Stimulated activated naive CD4-positive, alpha-beta T cell (primary cell): ENCODE measurements at places on chromosomes 13 and 19.

DNA sequence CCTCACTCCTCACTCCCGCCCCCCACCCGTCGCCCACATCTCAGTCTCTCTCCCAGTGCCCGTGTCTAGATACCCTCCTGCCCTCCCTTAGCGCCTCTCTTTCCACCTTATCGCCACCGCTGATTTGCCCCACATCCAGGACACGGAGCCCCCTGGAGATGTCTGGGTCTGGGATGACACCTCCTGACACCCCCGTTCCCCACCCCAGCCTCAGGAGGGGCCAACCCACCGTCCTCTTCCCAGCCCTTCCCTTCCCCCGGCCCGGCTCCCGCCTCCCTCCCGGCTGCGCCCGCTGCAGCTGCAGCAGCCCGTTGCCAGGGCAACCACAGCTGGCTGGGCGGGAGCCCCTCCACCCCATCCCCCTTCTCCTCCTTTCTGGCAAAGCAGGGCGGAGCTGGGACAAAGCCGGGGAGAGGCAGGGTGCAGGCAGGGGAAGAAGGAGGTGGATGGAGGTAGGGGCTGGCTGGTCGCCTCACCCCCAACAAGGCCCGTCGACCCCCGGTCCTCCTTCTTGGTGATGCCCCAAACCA lies 13.5 kb downstream of the DPF1 start:
- DNase-seq: no peak

DNA sequence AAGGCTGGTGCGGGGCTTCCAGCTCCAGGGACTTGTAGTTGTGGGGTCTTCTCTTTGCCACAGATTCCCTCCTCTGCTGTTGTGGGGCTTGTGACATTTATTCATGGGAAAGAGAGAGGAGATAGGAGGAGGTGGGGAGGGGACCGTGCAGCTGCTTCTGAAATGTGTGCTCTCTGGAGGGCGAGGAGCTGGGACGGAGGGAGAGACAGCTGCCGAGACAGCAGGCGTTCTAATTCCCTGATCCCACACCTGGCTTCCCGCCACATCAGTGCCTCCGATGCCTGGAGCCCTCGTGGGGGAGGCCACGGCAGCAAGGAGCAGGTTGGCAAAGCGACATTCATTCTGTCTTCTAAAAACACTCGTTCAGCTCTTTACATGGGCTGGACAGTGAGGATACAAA lies 164.4 kb downstream of the USP12 start:
- DNase-seq: no peak

DNA sequence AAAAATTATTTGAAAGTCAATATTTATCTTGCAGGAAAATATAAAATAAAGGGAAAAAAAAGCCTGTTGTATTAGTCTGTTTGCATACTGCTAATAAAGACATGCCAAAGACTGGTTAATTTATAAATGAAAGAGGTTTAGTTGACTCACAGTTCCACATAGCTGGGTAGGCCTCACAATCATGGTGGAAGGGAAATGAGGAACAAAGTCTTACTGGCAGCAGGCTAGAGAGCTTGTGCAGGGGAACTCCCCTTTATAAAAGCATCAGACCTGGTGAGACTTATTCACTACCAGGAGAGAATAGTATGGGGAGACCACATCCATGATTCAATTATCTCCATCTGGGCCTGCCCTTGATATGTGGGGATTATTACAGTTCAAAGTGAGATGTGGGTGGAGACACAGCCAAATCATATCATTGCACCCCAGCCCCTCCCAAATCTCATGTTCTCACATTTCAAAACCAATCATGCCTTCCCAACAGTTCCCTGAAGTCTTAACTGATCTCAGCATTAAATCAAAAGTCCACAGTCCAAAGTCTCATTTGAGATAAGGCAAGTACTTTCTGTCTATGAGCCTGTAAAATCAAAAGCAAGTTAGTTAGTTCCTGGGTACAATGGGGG lies 1416.5 kb upstream of the SPRY2 start:
- DNase-seq: no peak

- DNase-seq: no peak
Observed at GRCh38 chr13:28658539-28658795, 463 bp upstream of the POMP start.

- peak; percentile 78 for DNase-seq
Observed at GRCh38 chr19:7862413-7862951, 11.7 kb downstream of the PRR36 start.

DNA sequence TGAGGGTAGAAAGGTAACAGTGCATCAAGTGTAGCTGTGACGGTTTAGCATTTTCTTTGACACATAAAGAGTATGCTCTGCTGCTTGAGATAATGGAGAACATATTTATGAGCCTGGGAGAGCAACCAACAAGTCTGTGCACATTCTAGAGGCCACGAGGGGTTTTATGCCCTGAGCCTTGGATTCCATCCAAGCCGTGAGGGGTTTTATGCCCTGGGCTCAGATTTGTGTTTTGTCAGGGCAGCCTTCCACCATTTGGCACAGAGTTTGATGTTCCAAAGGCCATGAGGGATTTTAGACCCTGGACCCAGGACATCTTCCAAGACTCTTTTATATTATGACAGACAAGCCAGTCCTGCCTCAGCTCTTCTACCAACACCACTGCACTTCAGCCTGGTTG lies 106.4 kb downstream of the ZNF486 start:
- DNase-seq: no peak

DNA sequence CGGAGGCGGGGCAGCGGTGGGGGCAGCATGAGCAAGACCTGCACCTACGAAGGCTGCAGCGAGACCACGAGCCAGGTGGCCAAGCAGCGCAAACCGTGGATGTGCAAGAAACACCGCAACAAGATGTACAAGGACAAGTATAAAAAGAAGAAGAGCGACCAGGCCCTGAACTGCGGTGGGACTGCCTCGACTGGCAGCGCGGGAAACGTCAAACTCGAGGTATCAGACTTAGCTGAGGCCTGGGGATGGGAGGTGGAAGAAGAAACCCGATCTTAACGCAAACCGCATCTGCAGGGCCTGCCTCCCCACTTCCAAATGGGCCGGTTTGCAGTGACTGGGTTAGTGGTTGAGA lies 693 bp downstream of the RFXAP start:
- no peak for DNase-seq

DNA sequence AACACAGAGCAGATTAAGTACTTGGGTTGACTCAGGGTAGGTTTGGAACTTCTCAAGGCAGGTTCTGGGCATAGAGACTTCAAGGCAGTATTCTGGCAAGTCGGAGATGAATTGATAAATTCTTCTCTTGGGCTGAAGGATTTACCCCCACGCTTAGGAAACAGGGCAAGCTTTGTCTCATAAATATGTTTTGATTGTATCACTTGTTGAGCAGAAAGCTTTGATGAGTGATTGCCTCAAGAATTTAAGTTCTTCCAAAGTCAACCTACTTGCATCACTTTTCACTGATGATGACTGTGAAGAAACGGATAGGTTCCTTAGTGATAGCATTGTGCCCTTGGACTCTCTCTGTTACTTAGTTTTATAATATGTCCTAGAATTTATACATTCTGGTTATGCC lies 258.6 kb upstream of the DACH1 start:
- DNase-seq: no peak

GRCh38 chr13:21663197-21663596 lies 7.7 kb upstream of the FGF9 start:
- no peak for DNase-seq

- no peak for DNase-seq
Observed at GRCh38 chr13:77397636-77398035, 70.7 kb upstream of the MYCBP2 start.

DNA sequence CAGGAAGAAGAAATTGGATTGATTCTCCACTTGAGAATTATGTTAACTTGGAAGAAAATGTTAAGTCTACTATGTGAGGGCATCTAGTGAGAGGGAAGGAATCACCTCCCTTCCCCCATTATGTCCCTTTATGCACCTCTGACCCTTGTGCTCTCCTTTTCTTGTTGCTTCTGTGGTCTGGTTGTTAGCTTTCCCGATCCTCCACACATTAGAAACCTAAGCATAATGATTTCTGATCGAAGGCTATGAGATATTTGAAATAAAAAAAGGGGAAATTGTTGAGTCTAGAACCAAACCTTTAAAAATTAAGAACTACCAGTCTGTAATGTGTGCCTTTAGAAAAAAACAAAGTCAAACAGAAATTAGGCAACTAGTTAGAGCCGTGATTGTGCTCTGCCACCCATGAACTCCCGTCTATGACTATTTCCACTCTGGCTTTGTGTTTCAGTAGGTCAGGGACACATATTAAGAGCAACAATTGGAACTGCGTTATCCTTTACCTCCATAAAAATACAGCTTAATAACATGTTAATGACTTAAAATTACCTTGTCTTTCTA lies 463 bp upstream of the GPC6 start:
- no peak for DNase-seq

GRCh38 chr13:23433171-23434153 lies at the start of gene SACS:
TSS of gene SACS (minus strand) at chr13:23433702. CDS start at chr13:23411239, 22,463 bp downstream.
- no peak for DNase-seq
